ENCODE measurements at places on chromosomes 1 and 21.

DNA sequence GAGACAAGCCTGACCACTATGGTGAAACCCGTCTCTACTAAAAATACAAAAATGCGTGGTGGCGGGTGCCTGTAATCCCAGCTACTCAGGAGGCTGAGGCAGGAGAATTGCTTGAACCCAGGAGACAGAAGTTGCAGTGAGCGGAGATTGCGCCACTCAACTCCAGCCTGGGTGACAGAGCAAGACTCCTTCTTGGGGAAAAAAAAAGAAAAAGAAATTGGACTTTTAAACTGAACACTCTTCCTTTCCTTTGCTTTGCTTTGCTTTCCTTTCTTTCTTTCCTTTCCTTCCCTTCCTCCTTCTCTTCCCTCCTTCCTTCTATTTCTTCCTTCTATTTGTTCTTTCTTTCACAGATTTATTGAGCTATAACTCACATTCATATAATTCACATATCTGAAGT lies 43.3 kb upstream of the PUM1 start:
- no peak for DNase-seq

- no peak for DNase-seq
These were observed 138.3 kb upstream of the ZBTB40 start for GRCh38 chr1:22313321-22313720.

DNA sequence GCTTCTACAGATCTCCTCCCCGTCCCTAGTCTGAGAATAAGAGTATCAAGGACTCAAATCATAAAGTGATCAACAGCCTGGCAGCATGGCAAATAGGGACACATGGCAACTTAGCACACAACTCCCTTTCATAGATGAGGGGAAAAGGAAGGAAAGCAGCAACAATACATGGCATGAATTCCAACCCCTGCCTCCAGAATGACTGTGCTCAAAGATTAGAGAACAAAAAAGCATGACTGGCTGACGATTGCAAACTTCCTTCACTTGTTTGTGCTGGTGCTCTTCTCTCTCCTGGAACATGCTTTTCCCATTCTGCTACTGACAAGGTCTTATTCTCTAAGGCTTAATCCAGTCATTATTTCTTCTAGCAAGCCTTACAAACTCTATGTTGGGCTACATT lies 11.5 kb downstream of the KTI12 start:
- DNase-seq: no peak

- DNase-seq: no peak
These were observed 6.8 kb downstream of the SLC5A9 start for GRCh38 chr1:48229317-48229716.

- no peak for DNase-seq
These were observed 235.0 kb upstream of the FGGY start for GRCh38 chr1:59061876-59062275.

GRCh38 chr1:203048555-203049051 lies 22.3 kb downstream of the PPFIA4 start:
- no peak for DNase-seq

- no peak for DNase-seq
These were observed 13.3 kb downstream of the CELA2B start for GRCh38 chr1:15489052-15489736.

DNA sequence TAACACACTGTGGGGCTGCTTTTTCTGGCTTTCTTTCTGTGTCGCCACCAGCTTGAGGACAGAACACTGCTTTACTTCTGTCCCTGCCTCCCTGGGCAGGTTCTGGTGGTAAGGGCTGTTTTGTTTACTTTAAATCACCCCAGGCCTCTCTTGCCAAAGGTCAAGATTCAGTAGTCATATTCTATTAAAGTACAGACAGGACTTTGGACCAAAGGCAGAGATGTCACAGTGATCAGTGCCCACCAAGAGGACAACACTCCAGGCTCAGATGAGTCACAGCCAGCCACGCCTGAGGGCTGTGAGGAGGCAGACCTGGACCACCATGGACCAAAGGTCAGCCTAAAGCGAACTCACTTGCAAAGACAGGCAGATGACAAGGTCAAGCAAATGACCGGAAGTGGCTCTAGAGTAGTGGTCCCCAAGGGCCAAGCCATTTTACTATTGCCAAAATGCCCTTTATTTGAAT lies 200.0 kb downstream of the RHOU start:
- no peak for DNase-seq

DNA sequence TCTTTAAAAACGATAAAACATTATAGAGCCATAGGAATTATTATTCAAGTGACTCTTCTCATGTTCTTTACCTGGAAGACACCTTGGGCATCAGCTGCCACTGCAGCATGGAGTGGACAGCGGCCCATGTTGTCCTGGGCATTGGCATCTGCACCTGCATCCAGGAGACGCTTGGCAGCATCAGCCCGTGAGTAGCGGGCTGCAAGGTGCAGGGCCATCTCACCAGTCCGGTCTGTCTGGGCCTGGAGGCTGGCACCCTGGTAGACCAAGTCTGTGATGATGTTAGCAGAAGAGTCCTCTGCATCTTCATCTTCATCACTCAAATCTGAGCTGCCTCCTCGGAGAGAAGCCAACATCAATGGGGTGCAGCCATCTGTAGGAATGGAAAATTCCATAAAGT lies 22.9 kb upstream of the ADAM30 start:
- no peak for DNase-seq

- DNase-seq: no peak
These were observed 105.3 kb upstream of the SERBP1 start for GRCh38 chr1:67535474-67535873.

DNA sequence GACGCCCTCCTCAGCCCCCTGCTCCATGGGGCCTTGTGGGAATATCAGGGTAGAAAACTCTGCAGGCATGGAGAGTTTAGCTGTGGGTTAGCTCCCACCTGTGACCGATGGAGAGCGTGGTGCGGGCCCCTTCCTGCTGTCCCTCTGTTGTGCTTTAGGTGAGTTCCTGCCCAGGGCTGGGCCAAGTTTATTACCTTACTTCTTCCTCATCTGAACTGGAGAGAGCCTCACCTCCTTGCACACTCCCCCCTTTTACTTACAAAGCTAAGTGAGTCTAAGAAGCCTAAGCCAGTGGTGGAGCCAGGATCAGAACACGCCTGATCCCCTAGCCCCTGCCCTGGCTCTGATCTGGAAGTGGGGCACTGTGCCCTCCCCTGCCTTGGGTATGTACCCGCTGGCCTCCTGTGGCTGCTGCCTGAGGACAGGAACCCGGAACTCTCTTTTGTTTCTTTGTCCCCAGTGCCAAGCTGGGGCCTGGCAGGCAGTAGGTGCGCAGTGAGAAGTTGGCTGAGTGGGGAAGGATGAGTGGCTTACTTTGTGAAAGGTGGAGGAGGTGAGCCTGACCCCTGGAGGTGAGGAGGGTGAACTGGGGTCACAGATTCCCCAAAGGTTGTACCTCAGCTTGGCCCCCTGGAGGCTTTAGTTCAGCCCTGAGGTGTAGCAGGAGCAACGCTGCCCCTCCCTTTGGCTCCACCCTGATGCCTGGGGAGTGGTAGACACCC lies 32.9 kb downstream of the ARHGEF10L start:
- no peak for DNase-seq

DNA sequence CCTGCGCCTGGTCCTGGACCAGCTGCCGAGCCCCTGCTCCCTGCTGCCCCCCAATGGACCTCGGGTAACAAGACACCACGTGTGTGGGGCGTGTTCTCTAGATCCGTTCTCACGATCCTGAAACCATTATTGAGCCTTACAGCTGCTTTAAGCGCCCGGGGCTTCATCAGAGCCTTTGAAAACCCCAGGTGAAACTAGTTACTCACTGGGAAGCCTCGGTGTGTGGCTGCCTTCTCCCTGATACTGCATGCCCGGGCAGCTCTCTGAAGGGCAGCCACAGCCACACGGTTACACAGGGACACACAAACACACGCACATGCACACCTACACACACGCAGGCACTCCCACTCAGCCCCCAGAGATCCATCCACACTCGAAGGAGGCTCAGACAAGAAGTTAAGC lies 5.3 kb downstream of the HES2 start:
- no peak for DNase-seq

DNA sequence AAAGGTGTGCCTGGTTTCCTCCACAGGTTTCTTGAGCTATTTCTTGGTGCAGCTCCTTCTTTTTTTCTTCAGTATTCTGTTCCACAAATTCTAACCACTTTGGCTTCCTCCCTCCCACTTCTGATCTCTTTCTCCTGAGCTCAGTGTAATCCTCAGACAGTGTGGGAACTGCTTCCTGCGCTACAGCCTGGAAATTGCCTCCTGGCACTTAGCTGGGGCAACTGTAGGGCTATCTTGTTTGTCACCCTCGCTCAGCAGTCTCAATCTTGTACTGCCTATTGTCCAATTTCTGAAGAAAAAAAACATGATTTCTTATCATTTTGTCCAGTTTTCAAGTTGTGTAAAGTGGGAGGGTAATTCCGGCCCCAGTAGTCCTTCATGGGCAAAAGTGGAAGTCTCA lies 24.0 kb upstream of the GALNT2 start:
- no peak for DNase-seq

DNA sequence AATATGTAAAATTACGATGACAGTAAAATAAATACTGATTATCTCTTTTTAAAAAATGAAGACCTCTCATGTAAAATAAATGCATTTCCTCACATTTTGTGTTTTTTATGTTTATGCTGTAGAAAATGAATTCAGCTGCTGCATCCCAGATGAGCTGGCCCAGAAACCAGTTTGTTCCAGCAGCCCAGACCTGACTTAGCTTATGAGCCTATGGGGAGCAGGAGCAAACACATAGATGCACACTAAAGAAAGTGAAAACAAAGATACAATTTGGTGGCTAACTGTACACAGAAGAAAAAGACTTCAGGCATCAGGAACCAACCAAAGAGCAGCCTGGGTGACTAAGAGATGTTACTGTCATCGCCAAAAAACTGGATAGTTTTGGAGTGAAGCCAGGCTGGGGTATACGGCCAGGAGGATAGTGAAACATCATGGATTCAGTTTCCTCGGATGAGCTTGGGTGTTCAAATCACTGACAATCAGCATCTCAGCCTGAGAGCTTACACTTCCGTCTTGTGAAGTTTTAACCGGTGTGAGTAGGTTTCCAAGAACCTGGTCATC lies 113.9 kb upstream of the BACE2 start:
- DNase-seq: no peak

GRCh38 chr1:31248276-31248675 lies 8.6 kb upstream of the NKAIN1 start:
- DNase-seq: no peak

- DNase-seq: no peak
These were observed 167.3 kb upstream of the COA6 start for GRCh38 chr1:234205966-234206365.

- no peak for DNase-seq
These were observed 86.3 kb upstream of the SOD1 start for GRCh38 chr21:31573217-31573616.

DNA sequence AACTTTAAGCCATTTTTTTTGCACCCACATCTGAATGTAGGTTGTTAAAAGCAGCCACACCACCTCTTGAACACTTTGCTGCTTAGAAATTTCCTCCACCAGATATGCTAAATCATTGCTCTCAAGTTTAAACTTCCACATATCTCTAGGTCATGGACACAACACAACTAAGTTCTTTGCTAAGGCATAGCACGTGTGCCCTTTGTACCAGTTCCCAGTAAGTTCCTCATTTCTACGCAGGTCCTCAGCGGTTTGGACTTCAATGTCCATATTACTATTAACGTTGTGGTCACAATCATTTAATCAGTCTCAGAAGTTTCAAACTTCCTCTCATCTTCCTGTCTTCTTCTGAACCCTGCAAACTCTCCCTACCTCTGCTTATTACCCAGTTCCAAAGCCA lies 661.6 kb upstream of the PKN2 start:
- DNase-seq: no peak

- DNase-seq: no peak
These were observed 241.7 kb downstream of the SETD4 start for GRCh38 chr21:35818597-35818996.

DNA sequence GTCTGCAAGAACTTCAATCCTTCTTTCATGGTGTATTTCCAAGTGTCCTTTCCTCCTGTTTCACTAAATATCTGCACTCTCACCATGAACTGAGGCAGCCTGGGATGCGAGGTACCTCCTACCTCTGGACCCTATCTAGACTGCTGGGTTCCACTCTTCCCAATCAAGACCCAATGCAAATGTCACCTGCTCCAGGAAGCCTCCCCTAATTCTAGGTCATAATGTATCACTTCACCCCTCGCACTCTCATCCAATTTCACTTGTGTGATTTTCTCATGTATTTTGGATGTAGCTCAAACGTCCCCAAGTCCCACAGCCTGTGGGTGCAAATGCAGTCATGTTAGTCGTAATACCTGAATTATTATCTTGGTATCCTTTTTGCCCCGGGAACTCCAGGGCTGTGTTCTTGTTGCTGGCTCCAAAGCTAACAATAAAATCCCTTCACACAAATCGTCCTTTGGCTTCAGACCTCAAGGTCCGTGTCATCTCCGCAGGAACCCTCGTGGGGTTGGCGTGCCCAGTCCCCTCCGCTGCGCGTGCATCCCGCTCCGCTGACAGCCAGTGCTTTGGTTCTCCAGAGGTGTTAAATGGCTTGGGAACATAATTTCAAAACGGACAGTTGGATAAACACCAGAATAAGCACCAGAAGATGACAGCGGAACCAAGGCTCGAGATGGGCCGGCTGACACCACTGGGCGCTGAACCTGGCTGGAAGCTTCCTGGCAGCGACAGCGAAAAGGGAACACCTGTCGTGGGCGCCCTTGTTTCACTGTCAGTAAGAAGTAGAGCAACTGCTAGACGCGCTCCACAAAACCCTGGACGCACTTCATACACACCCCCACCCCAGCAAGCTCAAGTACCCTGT lies 1.0 kb upstream of the BACH1 start:
- DNase-seq: no peak

DNA sequence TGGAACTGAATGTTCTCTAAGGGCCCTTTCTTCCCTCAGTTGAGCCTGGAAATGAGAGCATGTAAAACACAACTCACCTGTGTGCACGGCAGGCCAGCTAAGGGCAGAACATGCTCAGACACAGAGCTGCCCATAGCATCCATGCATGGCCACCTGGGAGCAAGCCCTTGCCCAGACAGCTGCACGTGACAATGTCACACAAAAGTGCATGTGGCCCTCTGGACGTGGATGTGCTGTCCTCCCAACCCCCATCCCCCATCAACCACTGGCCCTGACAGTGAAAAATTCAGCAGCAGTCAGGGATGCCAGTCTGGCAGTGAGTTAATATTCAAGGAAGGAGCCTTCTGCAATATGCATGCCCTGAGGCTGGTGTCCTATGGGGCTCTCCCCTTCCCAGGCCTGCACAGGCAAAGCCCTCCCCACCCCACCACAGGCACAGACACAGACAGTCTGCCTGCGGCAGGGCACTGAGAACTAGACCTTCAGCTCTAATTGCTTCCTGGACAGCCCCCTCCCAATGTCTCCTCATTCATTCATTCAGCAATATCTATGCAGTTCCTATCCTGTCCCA lies 14.6 kb upstream of the COL16A1 start:
- DNase-seq: no peak

- DNase-seq: no peak
These were observed 93.5 kb downstream of the PGBD5 start for GRCh38 chr1:230332575-230333066.

GRCh38 chr1:229130028-229130668 lies 140.8 kb upstream of the RAB4A start:
- DNase-seq: no peak

DNA sequence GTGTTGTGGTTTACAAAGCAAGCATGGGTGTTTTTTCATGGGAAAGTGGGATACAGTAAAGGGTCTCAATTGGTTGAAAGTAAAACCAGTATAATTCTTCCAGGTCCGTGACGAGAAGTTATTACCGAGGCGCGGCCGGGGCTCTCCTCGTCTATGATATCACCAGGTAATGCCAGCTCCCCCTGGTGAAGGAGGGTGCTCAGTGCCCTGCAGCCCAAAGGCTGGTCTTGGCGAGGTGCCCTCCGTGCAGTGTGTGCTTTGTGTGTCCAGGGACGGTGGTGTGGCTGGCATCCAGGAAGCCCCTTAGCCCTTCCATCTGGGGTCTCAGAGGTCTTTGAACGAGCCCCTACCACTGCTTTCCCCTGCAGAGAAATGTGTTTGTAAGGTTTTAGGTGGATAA lies 24.8 kb downstream of the RAB4A start:
- DNase-seq: no peak

Measured in stimulated activated CD8-positive, alpha-beta memory T cell treated with anti-CD3 and anti-CD28 coated beads, Interleukin-4, amount 100 ng/mL, for 1 hour (primary cell).